ENCODE measurements at places on chromosomes 7 and 10.

- no peak for DNase-seq
Observed at GRCh38 chr7:141262101-141263090, 188.5 kb downstream of the TMEM178B start.

GRCh38 chr10:7301006-7301778 lies 109.6 kb downstream of the SFMBT2 start:
- DNase-seq = no peak

GRCh38 chr10:132245056-132245455 lies 58.3 kb downstream of the DPYSL4 start:
- no peak for DNase-seq

GRCh38 chr10:45451407-45451806 lies 77.4 kb downstream of the ALOX5 start:
- no peak for DNase-seq

- DNase-seq = no peak
Observed at GRCh38 chr7:76395965-76396726, 13.4 kb downstream of the SSC4D start.
